Sciatic nerve (tissue), 2 donors: ENCODE measurements at places on chromosomes 7 and 10.

DNA sequence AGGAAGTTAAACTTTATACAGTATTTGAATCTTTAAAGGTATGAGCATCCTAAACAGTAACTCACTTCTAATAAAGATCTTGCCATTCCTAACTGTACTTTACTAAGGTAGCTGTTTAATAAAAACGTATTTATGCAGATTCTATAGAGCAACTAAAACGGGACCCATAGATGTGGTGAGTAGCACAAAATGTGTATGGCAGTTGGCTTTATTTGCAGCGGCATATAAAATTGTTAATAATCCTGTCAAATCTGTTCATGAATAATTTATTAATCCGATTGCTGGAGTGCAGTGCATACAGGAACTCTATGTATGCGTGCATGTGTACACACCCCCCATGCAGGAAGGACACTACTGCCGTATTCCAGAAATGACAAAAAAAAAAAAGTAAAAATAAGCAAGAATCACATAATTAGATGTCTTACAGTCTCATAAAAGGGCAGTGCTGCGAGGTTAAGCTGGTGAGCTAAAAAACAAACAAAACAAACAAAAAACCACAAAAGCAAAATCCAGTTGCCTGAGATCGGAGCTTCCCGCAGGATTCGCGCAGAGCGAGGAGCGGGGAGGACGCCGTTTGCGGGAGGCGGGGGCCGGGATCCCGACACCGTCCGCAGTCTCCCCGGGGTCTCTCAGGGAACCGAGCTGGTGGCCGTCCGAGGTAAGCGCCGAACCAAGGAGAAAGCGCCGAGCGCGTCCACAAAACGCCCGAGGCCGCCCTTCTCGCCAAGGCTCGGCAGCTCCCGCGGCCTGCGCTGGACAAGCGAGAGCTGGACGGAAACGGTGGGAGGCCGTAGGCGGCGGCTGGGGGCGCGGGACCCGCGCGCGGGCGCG lies 518 bp upstream of the COMMD3 start:
- DNase-seq, result no peak

DNA sequence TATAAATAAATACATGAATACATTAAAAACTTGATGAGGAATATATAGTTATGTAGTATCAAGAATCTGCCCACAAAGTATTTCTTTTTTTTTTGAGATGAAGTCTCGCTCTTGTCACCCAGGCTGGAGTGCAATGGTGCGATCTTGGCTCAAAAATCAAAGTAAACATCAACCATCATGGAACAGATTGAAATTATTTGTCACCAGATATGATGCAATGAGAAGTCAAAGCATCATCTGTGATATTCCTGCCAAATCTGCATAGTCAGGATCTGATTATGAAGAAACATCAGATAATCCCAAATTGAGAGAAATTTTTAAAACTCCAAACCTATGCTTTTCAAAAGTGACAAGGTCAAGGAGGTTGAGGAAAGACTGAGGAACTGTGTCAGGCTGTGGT lies 5.1 kb upstream of the CYP2C18 start:
- DNase-seq, result no peak

GRCh38 chr10:86001521-86001920 lies 365.1 kb downstream of the GRID1 start:
- DNase-seq, result no peak

DNA sequence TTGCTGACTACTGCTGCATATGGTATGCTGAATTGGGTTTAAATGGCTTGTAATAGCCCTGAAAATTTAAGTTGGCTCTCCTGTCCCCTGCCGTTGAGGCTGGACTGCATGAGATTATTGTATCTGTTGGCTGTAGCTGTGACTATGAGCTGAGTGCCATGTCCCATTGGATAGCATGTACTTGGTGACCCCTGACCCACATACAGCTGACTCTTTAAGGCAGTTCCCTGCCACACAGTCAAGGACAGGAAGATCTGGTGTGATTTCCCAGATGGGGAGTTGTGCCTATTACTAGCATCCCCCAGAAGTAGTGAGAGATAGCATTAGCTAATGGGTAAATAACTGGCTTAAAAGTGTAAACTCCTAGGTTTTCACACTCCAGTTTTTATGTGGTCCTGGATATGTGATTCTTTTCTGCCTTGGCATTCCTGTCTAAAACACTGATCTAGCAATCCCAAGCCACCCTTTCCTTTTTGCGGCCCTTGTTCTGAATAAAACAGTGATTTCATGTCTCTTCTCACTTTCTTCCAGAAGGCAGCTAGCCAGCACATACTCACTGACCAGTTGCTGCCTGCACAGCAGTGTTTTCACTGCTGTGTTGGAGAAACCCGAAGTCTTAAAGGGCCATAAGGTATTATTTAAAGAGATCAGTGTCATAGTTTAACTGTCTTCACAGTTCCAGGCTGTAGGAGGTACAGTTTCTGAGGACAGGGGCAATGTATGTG lies 35.9 kb downstream of the LRRC4 start:
- no peak for DNase-seq

DNA sequence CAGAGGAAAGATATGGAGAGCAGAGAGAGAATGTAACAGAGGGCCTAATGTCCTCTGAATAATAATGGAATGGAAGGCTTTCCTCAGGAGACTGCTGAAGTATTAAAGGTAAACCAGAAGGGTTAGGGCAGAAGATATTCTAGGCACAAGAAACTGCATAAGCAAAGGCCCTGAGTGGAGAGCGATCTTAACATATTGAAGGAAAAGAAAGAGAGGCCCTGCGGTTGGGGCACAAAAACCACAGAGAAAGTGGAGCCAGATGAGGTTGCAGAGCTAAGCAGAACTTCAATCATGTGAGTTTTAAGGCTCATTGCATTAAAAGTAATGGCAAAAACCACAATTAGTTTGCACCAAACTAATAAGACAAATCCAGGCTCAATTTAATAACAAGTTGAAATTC lies 115.8 kb upstream of the VSTM2A start:
- no peak for DNase-seq

- no peak for DNase-seq
Observed at GRCh38 chr7:108653526-108653925, 83.9 kb downstream of the DNAJB9 start.

DNA sequence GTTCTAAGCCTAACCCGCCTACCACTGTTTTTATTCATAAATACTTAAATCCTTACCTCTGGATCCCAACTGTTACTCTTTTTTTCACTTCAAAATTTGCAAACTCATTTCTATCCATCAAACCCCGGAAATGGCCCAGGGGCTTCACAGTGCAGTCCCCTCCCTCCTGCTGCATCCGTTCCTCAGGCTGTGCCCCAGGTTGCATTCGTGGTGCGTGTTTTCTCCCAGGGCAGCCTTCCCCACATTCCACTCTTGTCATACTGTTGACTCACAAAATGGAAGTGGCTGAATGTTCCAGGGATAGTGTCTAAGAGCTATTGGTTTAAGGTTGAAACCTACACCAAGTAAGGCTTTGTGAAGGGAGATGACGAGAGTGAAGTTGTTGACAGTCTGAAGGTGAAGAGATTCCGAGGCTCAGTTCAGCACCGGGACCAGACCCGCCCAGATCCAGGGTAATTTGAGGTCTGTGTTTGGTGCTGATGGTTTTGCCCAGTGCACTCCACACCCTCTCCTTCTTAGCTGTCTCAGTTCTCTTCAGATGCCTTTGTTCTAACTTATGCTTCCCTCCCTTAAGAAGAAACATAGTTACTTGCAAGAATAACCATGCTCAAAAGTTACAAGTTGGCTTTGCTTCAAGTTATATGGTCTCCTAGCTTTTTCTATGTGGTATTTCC lies 7.7 kb downstream of the INSIG1 start:
- no peak for DNase-seq

DNA sequence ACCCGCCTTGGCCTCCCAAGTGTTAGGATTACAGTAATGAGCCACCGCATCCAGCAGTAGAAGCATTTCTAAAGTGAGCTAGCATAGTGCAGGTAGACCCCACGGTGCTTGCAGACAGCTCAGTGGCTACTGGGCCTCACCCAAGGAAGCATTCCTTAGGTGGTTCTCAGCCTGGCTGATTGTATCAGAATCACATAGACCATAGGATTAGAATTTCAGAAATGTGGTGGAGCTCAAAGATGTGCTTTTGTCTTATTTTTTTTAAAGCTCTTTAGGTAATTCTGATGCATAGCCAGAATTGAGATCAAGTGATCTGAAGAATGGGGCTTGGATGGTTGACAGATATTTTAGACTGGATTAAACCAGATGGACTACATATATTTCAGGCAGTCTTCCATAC lies 10.9 kb downstream of the ANLN start:
- DNase-seq, result no peak

DNA sequence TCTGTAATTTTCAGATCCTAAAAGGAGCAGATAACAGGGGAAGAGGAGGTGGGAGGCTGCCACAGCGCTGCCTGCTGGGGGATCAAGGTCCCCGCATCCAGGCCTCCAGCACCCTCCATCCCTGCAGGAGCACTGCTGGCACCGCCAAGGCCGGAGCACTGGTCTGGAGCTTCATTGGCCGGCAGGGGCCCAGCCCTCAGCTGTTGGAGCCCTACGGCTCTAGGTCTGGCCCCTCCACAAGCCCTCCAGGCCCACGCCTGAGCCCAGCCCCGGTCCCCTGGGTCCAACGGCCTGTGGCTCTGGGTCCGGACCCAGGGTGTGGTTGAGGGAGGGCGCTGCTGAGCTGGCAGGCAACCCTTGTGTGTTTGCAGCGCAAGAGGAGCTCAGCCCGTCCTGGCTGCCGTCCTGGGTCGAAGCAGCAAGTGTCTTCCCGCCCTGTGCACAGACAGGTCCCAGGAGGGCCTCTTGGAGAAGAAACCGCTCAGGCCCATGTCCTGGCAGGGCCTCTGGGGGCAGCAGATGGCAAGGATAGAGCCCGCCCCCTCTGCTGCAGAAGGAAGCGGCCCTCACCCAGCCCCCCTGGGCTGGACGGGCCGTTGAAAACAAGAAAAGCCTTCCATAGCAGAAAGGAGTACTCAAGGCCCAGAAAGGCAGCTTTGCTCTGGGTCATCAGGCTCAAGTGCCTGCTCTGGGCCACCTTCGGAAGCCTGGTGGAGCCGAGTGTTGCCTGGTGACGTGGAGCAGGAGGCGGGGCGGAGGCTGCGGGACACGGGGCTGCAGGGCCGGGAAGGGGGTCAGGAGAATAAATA lies 54.3 kb upstream of the TNRC18 start:
- no peak for DNase-seq

DNA sequence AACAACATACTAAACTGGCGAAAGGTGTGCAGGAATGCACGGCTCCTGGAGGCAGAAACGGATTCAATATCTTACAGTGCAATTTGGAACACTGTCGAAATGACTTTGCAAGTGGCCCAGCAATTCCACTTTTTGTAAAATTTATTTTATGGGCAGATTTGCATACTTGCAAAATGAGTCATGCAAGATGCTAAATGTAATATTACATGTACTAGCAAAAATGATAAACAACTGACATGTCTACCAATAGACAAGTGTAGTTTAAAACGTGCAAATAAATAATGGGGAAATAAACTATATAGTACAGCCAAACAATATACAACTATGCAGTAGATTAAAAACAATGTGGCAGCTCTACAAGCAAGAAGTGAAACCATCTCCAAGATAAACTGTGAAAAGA lies 97.7 kb downstream of the ARHGAP12 start:
- DNase-seq, result no peak

- no peak for DNase-seq
Observed at GRCh38 chr7:95865716-95866371, 93.5 kb downstream of the DYNC1I1 start.

DNA sequence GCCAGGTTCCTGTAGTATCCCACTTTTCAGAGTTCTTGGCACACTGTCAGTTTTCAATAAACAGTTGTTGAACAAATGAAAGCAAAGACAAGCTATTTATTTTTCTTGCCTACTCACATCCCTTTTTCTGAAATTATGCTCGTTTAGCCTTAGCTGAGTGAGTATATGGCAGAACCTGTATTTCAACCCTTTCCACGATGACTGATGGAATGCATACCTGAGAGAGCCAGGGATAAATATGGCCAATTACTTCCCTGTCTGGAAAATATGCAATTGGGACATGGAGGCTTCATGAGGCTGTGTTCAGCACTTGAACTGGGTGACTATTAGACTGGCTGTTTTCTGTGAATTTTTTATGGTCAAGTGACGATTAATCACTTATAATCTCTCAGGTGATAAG lies 144.5 kb upstream of the POT1 start:
- no peak for DNase-seq

GRCh38 chr10:69123306-69123746 lies 652 bp upstream of the VPS26A start:
- DNase-seq, result peak; percentile 81

GRCh38 chr10:105615715-105616365 lies 974.8 kb downstream of the SORCS3 start:
- DNase-seq, result no peak

DNA sequence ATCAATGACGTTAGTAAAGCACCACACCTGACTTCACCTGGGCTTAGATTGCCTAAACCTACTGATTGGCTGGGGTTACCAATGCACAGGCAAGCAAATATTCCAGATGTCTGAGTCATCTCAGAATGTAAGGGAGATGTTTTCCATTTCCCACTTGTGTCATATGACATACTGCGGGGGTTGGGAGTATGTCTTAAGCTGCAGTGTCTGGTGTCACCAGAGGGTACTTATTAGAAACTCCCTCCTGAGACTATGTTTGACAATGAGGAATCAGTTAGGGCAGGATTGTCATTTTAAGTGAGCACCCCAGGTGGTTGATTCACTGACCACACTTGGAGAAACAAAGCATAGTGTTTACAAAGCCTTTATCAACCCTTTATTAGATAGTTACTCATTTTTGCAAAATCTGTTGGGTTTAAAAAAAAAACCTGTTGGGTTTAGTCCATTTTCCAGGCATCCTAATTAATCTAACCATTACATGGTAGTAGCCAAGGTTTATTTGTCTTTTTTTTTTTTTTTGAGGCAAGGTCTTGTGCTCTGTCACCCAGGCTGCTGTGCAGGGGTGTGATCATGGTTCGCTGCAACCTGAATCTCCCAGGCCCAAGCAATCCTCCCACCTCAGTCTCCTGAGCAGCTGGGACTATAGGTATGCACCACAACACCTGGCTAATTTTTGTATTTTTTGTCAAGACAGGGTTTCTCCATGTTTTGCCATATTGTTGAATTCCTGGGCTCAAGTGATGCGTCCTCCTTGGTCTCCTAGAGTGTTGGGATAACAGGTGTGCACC lies 72.5 kb downstream of the CDK6 start:
- no peak for DNase-seq

DNA sequence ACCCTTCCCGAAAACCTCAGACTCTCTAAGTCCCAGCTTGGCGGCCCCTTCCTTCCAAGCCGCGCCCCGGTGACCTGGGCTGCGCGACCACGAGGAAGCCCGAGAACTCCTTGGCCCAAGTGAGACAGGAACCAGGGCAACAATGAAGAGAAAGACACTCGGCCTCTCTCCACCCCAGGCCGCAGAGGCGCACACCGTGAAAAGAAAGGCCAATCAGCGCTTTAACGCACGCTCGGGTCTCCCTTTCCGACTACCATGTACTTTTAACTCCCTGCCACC lies 166.4 kb upstream of the PPP1R3A start:
- no peak for DNase-seq

GRCh38 chr10:454860-455259 lies 234.6 kb downstream of the DIP2C start:
- DNase-seq, result no peak

GRCh38 chr10:29186221-29186620 lies 102.6 kb upstream of the LYZL1 start:
- DNase-seq, result no peak

- DNase-seq, result no peak
Observed at GRCh38 chr7:143120691-143121405, 11.0 kb upstream of the PIP start.
